ENCODE measurements at places on chromosomes 1 and 21.

- DNase-seq = no peak
These were observed 147.3 kb upstream of the CD34 start for GRCh38 chr1:208058267-208058666.

DNA sequence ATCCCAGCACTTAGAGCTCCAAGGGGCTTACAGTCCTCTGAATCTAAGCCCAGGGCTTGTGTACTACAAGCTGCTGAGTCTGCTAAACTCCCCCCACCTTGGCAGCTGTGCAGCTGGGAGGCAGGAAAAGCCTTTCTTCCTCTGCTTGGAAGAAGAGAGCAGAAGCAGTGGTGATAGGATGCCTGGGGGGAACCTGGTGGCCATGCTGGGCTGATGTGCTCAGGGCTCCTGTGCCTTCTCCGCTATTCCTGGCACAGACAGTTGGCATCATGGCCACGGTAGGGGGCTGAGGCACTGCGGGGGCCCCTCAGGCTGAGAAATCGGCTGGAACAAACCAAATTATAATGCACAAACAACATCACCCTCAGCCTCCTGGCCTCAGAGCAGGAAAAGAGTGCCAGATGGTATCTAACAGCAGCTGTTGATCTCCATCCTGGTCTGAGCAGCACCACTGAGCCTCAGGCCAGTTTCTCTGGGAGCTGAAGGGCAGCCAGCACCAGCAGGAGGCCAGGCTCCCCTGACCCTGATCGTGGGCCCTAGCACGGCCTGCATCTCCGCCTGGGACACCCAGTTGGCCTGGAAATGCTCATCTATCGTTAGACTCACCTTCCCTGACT is 35.8 kb downstream of the ECE1 start:
- no peak for DNase-seq

- DNase-seq = no peak
These were observed 7.0 kb upstream of the SPATC1L start for GRCh38 chr21:46191257-46191685.

- no peak for DNase-seq
These were observed 125.2 kb upstream of the PBX1 start for GRCh38 chr1:164433818-164434170.

GRCh38 chr1:1282998-1283397 is 2.8 kb downstream of the SCNN1D start:
- no peak for DNase-seq

DNA sequence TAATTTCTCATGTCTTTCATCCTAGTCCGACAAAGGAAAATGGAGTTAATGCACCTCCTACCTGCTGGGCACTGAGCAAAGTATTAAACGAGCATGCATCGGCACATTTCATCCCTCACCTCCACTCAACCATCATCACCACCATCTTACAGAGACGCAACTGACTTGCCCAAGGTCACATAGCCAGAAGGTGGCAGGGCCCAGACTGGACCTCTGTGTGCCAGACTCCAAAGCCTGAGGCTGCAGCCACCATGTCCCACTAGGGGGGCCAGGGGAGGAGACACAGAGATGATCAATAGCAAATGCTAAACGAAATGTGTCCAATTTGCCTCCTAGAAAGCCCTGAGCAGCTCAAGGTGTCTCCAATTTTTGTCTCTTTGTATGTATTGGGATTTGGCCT is 163.7 kb upstream of the EDN2 start:
- no peak for DNase-seq

DNA sequence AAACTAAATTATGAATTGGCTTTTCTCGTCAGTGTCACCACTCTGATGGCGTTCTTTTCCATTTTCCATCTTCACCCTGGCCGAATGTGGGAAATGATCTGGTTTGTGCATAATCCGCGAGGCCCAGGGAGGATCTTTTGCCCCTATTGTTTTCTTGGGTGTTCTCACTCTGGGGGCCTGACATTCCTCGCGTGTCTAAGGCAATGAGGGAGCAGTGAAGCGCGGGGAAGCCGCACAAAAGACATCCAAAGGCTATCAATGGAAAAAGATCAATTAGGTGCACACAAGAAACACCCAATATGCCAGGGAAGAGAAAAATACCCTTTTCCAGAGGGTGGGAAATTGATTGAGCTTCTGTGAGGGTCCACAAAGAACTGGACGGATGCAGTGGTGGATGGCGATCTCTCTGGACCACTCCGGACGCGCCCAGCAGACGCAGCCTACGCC is 941 bp upstream of the C1orf21 start:
- DNase-seq = no peak

GRCh38 chr1:5448486-5448885 is 543.7 kb downstream of the NPHP4 start:
- no peak for DNase-seq

DNA sequence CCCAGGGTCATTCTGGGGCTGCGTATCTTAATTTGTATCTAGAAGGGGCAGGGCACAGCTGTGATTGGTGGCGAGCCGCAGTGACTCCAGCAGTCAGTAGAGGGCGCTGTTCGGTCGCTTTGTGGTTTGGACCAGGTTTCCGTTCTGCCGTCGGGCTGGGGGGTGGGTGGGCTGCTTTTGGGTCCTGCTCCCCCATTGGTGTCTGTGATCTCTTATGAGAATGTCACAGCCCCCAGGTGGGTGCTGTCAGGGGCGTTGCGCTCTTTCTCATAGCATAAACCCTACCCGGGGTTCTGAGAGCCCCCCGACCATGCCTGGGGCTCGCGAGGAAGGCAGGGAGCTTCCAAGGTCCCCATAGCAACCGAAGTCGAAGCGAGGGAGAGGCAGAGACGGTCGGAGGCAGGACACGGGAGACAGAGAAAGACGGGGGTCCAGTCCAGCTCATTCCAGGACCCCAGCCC is 5.4 kb downstream of the TFF3 start:
- peak; percentile 34 for DNase-seq

- no peak for DNase-seq
These were observed 13.8 kb downstream of the RASSF5 start for GRCh38 chr1:206521127-206521526.

DNA sequence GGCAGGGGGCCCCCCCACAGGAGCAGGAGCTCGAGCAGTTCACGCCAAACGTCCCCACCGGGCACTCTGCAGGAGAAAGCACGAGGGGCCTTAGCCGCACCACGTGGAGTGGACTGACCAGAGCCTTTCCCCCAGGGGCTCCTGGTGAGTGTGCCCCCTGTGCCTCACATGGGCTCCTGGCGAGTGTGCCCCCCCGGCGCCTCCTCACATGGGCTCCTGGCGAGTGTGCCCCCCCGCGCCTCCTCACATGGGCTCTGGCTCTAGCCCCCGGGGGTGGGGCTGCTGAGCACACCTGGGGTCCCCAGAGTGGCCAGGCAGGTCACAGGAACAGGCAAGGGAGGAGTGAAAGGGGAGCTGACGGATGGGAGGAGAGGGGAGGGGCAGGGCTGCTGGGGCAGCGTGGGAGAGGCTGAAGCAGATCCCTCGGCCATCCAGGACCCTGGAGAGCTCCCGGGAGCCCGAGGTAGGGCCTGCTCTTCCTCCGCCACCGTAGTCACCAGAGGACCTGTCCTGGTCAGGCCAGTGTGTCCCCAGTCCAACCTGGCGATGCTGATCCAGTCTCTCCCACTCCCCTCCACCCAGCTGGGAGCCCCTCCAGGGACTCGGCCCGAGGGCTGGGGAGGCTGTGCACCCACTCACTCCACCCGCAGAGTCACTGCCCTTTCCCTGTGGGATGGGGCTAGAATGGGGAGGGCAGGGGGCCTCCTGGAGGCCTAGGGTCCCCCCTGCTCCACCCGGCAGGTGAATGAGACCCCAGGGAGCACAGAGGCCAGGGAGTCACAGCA is 47.6 kb downstream of the ARHGEF16 start:
- no peak for DNase-seq

- DNase-seq = no peak
These were observed 24.5 kb downstream of the WNT4 start for GRCh38 chr1:22118291-22118992.

GRCh38 chr1:83787246-83787998 is 211.5 kb downstream of the TTLL7 start:
- no peak for DNase-seq

- no peak for DNase-seq
These were observed 18.8 kb downstream of the SLC1A7 start for GRCh38 chr1:53123453-53124140.

DNA sequence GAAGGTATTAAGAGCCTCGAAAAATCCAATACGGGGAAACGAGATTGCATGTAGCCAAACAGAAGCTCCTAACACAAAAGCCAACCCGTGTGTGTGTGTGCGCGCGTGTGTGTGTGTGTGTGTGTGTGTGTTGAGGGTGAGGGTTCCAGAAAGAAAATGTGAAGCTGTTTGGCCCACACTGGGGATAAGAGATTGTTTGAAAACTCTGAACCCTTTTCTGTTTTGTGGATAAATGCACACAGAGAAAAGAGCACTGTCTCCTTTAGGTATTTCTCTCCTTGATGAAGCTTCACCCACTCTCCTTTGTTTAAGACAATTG is 1.9 kb downstream of the WLS start:
- no peak for DNase-seq

- no peak for DNase-seq
These were observed 187.9 kb downstream of the VAV3 start for GRCh38 chr1:107776900-107777663.

DNA sequence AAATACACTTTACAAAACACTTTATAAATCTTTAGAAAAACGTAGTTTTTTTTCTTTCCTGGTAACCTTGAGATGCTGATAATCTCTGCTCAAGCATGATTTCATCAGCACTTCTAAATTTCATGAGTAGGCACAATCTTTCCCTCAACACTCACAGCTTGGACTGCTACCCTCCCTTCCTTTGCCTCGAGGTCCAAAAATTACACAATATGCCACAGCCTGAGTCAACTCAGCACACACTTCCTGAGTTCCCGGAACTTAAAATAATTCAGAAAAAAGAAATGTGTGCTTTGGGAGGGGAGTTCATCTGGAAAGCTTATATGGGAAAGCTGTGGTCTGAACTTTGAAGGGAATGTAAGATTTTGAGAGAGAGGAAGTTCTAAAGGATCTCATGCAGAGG is 5.9 kb downstream of the CLCA2 start:
- DNase-seq = no peak

GRCh38 chr1:211788626-211789025 is 41.9 kb downstream of the LPGAT1 start:
- DNase-seq = no peak

- DNase-seq = no peak
These were observed 37.5 kb upstream of the KIF21B start for GRCh38 chr1:201061049-201061448.

DNA sequence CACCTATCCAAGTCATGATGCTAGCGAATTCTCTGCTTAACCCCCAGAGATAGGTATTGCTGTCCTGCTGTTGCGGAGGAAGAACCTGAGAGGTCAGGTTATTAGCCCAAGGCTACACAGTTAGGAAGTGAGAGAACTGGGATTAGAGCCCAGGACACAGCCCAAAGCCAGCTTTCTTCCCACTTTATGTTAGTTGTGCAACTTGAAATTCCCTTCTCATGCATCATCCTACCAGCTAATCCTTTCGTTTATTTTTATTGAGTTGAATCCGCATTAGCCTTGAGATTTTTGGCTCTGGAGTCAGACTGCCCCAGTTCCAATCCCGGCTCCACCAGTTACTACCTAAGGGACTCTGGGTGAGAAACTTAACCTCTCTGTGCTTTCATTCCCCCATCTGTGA is 65.4 kb downstream of the PLEKHA6 start:
- no peak for DNase-seq

- DNase-seq = no peak
These were observed 282.8 kb downstream of the ZNF648 start for GRCh38 chr1:181778640-181779260.

GRCh38 chr1:65341381-65341780 is 32.0 kb downstream of the DNAJC6 start:
- no peak for DNase-seq

- DNase-seq = no peak
These were observed 63.3 kb downstream of the COL18A1 start for GRCh38 chr21:45468051-45468970.

DNA sequence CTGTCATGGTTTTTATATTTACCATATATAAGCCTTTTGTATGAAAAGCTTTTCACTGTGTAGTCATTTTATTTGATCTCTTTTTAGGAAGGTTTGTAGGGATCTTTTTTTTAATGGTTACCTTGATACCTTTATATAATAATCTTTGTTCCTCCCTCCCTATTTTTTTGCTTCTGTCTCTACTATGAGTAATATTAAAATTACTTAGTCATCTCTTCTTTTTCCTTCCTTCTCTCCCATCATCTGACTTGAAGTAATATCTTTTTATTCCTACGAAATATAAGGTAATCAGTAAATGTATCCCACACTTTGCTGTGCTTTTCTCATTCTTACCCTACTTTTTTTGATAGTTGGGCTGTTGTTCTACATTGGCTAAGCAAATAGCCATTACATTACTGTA is 161.4 kb downstream of the MAGI3 start:
- DNase-seq = no peak

DNA sequence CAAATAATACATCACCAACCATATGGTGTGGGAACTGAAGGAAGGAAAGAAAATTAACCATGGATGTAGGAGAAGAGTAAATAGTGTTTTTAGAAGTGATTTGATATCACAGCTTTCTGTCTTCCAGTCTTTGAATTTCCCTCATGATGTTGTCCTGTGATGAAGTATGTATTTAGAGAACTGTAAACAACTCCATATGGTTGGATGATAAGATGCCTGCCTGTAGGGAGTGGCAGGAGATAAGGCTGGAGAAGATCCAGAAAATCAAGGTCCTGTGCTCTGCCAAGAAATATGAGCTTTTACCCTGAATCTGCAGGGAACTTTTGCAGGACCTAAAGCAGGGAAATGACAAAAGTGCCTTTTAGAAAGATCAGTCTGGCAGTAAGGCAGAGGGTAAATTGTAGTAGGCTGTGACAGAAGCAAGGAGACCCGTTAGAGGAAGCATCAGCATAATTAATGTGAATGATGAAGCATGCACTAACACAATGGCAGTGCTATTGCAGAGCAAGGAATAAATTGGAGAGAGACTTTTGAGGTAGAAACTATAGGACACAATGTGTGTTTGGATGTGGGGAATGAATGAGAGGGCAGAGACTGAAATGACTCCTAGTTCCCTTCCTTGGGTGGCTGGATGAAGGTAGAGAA is 21.9 kb downstream of the CEPT1 start:
- DNase-seq = no peak

- no peak for DNase-seq
These were observed 3.8 kb upstream of the MYOG start for GRCh38 chr1:203089651-203090045.

- DNase-seq = no peak
These were observed 322.9 kb downstream of the DISC1 start for GRCh38 chr1:231949277-231950091.

- no peak for DNase-seq
These were observed 130.8 kb upstream of the EDN2 start for GRCh38 chr1:41615316-41615715.

DNA sequence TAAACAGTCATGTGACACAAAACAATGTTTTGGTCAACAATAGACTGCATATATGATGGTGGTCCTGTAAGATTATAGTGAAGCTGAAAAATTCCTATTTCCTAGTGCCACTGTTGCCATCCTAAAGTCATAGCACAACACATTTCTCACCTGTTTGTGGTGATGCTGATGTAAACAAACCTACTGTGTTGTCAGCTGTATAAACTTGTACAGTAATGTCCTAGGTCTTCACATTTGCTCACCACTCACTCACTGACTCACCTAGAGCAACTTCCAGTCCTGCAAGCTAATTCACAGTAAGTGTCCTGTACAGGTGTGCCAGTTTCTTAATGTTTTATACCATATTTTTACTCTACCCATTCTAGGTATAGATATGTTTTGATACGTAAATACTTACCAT is 326.1 kb upstream of the USP24 start:
- DNase-seq = no peak

Data from stimulated activated CD4-positive, alpha-beta T cell treated with anti-CD3 and anti-CD28 coated beads, Interleukin-1b, Interleukin-23, amount 100 ng/mL, for 1 hour (primary cell).